ENCODE measurements at places on chromosomes 1 and 21.
A peak's percentile ranks its signal among the peaks of the same experiment; 100 is the strongest.

DNA sequence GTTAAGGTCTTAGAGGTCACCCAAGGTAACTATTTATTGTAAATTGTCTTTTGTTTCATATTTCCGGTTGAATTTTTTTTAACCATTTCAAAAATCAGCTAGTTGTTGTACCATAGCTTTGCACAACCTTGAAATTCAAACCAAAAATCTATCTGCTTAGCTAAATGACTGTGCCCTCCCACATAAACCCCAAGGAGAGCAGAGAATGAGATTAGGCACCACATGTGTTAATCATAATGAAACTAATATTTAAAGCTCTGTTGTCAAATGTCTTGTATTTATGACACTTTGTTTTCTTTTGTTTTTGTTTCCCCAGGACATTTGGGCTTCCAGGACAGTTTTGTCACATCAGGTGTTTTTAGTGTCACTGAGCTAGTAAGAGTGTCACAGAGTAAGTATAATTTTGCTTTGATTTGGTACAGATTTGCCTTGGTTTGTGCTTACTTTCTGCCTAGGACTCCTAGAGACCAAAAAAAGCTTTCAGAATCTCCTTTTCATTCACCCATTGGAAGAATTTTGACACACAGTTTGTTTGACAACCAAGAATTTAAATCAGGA, 249.9 kb downstream of the NFIA start:
- no peak for DNase-seq

DNA sequence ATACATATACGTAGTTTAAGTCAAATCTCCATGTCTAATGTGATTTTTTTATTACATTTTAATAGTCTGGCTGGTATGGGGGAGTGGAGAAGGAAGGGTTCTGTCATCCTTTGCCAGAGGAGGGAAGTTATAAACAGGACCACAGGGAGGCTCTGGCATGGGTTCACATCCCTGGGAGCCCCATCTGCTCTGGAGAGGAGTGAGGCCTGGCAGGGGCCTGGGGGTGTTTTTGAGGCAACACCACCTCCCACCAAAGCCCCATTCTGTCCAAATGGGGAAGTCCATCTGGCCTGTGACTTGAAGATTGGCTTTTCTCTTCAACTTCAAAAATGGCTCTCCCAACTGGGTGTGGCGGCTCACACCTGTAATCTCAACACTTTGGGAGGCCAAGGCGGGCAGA, 15.8 kb downstream of the DISP3 start:
- no peak for DNase-seq

DNA sequence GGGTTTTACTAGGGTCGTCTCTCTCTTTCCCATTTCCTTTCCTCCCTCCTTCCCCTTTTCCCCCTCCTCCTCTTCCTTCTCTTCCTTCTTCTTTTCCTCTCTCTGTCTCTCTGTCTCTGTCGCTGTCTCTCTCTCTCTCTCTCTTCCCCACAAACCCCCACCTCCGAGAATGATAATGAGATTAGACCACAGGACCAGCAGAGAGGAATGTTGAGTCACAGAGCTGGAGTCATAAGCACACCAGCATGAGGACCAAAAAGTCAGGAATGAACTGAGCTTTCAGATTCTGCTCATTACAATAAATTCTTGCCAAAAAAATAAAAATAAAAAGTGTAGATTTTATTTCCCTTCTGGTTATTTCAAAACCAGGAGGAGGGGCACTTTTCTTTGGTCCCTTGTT, 377.4 kb downstream of the LTN1 start:
- DNase-seq: no peak

DNA sequence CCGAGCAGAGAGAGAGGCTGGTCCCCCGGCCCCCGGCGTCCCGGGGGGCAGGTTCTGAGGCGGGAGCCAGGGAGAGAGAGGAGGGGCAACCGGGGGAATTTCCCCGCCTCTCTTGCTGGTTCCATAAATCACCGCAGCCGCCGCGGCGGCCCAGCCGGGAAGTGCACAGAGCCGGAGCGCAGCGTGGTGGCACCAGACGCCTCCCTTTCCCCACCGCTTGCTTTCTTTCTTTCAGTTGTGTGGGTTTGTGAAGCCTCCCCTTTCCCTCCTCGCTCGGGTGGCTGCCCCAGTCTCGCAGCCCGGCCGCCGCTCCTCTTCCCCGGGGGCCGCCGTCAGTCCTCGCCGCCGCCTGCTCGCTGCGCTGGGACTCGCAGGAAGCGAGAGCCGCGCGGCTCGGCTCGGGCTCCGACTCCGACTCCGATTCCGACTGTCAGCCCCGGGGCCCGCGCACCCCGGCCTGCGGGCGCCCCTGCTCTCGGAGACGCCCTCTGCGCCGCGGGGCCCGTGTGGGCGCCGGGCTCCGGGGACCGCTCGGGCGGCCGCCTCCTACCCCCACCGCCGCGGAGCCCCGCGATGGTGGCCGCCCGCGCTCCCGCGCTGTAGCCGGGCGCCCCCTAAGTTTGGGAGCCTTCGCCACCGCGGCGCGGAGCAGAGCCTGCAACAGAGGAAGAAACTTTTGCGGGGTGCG, at the start of gene CACHD1:
CACHD1 (plus strand) TSS at position 153 of the 688 bp plus-strand sequence. CDS start 616 bp downstream, outside the sequence.
- peak; percentile 53 for DNase-seq

GRCh38 chr21:43190951-43191350, 22.1 kb downstream of the CRYAA start:
- DNase-seq: no peak

- DNase-seq: no peak
Measured at GRCh38 chr1:157915859-157916258, 74.3 kb upstream of the CD5L start.

DNA sequence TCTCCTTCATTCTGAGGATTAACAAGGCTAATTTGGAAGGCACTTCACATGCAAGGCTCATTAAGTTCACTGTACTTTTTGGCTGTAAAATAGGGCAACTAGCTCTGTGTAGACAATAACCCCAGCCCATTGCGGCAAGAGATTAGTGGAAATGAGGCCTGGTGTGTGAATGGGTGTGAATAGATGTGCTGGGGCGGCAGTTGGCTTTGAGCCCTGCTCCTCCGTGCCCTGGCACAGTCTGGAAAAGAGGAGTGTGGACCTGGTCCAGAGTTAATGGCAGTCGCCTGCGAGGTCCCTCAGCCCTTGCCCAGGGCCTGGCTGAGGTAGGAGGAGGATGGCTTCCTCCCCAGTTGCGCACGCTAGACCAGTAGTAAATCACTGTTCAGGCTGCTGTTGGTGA, 4.8 kb downstream of the KISS1 start:
- DNase-seq: peak; percentile 75

- no peak for DNase-seq
Measured at GRCh38 chr1:53557830-53558738, 98.9 kb downstream of the DMRTB1 start.

DNA sequence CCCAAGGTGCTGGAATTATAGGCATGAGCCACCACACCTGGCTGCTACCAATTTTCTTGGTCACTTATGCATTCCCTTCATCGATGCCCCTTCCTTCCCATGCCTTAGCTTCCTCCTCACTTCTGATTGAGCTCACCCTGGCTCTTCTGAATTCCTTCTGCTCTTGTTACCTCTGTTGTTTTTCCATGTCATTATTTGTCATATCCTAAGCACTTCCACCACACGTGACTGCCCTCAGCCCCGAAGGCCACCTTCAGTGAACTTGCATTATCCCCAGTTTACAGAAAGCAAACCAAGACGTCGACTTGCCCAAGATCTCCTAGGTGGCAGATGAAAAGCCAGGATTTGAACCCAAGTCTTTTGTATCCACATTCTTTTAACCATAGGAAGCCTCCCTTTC, 30.7 kb downstream of the CA6 start:
- DNase-seq: no peak

- DNase-seq: no peak
Measured at GRCh38 chr1:68293609-68294366, 61.5 kb upstream of the WLS start.

GRCh38 chr1:207744000-207744534, 7.8 kb upstream of the CD46 start:
- no peak for DNase-seq

GRCh38 chr1:156143765-156144489, 9.5 kb upstream of the SEMA4A start:
- DNase-seq: no peak

- no peak for DNase-seq
Measured at GRCh38 chr1:223198628-223198965, 55.5 kb upstream of the TLR5 start.

GRCh38 chr1:37465593-37466517, 8.5 kb upstream of the ZC3H12A start:
- no peak for DNase-seq

DNA sequence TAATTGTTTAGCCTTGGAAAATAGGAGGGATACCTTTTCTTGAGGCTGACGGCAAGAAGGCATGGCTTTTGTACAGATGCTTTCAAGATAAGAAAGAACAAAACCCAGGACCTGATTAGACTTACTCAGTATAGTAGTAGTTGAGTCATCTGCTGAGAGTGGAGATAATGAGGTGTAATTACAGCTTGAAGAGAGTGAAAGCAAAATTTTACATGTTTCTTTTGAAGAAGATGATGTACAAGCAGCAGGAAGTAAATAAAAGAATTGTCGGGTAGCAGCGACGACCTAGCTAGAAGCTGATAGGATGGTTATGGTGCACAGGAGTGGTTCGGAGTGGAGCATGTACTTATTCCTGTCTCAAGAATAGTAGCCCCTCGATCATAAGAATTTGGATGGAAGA, 6.6 kb downstream of the ANGPTL1 start:
- no peak for DNase-seq

DNA sequence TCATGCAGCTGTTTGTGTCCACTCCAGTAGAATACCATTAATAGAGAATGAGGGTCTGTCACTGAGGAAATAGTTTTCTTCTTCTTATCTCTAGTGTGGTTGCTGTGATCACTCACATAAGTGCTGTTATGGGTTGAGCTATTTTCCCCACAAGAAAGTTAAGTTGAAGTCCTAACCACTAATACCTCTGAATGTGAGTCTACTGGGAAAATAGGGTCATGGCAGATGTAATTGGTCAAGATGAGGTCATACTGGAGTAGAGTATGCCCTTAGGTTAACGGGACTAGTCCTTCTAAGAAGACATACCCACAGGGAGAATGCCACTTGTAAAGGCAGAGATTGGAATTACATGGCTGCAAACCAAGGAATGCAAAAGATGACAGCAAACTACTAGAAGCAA, 70.5 kb upstream of the COL24A1 start:
- DNase-seq: no peak

DNA sequence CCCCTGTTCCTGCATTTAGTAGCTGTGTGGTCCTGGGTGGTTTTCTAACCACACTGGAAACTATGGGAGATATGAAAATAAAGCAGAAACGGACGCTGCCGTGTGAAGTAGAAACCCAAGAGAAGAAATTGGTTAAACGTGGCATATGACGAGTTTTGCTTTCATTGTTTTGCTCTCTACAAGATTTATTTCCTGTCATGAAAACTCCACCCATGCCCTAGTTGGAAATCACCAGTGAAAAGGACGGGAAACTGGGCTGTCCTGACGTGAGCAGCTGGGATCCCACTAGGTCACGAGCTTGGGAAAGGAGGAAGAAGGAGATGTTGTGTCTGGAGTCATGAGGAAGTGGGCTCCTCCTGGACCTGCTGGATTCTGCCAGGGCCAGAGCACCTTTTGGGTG, 120.8 kb upstream of the GADD45A start:
- no peak for DNase-seq

DNA sequence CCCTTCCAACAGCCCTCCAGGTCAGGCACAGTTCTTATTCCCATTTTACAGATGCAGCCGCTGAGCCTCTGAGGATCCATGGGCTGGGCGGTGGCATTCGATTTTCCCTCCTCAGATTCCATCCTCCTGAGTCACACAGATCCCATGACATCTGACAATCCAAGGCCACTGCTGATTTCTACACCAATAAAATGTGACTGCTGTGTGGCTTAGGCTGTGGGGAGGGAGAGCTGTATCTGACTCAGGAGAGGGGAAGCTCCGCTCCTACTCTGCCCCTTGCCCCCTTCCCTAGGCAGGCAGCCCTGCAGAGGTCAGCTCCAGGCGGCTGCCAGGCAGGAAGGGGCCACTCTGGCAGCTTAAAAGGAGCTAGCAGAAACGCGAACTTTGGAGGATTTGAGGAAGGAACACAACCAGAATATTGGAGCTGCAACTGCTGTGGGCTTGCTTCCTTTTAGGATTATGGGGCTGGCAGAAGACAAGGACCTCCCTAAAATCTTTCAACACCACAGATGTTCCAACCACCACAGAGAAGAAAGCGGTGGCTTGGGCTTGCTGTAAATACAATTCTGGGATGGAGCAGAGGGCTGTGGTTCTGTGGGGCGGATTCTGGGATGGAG, 50.0 kb downstream of the MRPL37 start:
- no peak for DNase-seq

DNA sequence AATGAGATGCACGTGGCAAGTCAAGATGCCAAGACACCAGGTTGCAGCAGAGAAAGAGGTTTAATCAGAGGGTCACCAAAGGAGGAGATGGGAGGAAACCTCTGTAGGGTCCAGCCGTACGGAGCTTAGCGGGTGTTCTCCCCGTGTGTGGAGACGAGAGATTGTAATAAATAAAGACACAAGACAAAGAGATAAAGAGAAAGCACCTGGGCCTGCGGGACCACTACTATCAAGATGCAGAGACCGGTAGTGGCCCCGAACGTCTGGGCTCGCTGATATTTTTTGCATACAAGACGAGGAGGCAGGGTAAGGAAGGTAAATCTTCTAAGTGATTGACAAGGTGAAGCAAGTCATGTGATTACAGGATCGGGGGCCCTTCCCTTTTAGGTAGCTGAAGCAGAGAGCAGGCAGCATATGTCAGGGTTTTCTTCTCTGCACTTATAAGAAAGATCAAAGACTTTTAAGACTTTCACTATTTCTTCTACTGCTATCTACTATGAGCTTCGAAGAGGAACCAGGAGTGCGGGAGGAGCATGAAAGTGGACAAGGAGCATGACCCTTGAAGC, 41.2 kb upstream of the TDRD10 start:
- DNase-seq: no peak

DNA sequence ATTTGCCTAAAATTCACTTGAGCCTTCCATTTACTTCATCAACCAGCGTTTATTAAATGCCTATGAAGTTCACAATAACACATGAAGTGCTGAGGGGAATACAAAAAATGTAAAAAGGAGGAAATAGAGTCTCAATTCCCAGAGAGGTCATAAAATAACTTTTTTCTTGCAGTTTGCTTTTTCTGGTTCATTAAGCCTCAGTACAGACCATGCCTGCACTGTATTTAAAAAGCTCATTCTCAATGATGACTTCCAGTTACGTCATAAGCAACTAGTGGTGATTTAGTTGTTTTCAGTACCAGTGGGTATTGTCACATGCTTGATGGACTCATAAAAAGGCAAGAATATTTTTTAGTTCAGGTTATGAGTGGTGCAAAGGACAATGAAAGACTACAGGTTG, 160.1 kb upstream of the UBE2U start:
- no peak for DNase-seq

- no peak for DNase-seq
Measured at GRCh38 chr1:220642285-220642684, 47.9 kb upstream of the C1orf115 start.

GRCh38 chr1:1462318-1462966, 9.1 kb upstream of the ATAD3B start:
- DNase-seq: no peak

GRCh38 chr1:6871300-6871972, 86.2 kb downstream of the CAMTA1 start:
- no peak for DNase-seq

- DNase-seq: no peak
Measured at GRCh38 chr1:91708691-91709090, 177.3 kb downstream of the TGFBR3 start.

- DNase-seq: no peak
Measured at GRCh38 chr1:182189535-182190066, 128.1 kb upstream of the ZNF648 start.

Measured in nucleus accumbens (tissue), 56 donors.